HepG2 (cell line): ENCODE measurements at places on chromosomes 16 and 17.

DNA sequence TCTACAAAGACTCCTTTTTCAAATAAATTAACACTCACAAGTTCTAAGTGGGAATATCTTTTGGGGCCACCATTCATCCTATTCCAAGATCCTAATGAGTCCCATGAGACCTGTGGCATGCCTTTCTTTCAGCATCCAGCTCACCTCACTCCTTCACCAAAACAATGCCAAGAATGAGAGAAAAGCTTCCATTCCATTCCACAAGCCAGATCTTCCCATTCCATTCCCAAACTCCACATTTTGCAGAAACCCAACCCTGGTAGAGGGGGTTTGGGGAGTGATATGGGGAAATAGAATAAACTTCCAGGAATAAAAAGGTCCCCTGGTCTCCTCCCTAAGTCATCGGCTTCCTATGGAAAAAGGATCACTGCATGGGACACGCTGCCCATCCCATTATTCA lies 392.2 kb downstream of the NPIPA8 start:
- no peak for DNase-seq

GRCh38 chr17:7882068-7882467 lies 6.5 kb upstream of the CHD3 start:
- no peak for DNase-seq

GRCh38 chr17:29929006-29929532 lies 959 bp downstream of the SSH2 start:
- peak; percentile 21 for DNase-seq

DNA sequence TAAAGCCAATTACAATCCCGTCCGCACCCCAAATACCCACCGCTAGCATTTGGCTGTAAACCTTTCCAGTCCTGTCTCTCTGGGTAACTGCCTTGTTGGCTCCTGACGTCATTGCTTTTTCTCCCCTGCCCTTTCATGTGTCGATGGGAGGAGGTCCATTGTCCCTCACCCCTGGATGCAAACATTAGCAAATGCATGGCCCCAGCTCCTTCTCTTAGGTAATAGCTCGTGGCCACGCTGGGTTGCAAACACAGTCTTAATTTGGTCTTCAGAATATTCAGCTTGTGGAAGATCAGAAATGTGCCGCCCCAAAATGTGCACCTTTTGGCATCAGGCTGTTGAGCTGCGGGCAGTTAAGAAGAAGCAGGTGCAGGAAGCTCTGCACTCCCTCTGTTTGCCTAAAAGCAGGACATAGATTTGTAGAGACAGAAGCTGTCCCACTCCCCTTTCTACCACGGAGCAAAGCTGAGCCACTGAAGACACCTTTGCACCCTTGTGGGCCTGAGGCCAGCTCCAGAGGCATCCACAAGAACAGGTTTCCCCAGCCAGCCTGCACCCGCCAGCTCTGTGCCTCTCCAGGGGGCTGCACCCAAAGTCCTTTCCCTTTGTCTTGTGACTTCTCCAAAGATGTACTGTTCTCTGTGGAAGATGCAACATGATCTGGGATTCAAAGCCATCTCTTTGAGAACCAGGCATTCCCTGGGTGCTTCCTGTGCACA lies 127.3 kb downstream of the MGAT5B start:
- DNase-seq, result peak; percentile 88

DNA sequence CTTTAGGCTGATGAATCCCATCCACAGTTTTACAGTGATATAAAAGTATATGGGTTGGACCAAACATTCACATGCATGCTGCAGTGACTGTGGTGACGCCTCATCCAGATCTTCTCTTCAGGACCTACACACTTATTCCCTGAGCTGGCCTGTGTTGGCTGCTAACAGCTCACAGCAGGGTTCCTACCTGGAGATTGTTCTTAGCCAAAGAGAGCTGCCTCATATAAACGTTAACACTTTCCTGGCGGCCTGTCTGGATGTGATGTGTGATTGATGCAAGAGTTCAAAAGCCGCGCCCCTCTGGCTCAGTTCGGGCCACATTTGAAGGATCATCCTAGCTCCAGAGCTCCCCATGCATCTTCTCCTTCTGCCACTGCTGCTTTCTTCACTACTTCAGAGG lies 93.0 kb upstream of the NETO2 start:
- DNase-seq, result no peak

GRCh38 chr17:58043221-58044181 lies 36.5 kb upstream of the SRSF1 start:
- no peak for DNase-seq

DNA sequence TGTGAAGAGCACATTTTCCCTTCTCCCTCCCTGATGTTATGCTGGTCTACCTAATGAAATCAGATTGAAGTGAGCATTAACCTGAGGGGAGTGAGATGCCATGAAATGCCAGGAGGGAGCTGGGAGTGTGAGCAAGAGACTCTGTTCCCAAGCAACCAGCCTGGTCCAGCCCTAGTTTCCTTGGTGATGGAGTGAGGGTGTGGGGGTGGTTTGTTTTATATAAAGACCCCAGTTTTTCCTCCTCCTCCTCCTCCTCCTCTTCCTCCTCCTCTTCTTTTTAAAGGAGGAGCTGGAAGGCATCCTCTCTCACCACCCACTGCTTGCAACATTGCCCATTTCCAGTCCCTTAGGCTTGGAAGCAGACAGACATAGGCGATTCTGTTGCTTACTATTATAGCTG lies 97.1 kb downstream of the DNAH3 start:
- DNase-seq, result no peak

DNA sequence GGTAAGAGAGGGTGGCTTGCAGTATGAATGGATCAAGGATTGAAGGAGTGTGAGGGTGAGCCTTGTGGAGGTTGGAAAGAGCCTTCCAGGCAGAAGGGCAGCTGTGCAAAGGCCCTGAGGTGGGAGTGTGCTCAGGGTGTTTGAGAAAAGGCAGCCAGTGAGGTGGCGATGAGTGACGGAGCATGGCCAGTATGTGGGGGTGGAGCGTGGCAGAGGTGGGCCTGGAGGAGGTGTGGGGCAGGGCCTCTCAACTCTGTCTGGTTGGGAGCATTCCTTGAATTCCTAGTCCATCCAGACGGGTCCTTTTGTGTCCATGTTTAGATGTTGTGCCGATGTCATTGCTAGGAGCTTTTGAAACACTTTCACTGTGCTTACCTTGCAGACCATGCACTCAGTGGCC lies 51.3 kb downstream of the EPN2 start:
- peak; percentile 59 for DNase-seq

DNA sequence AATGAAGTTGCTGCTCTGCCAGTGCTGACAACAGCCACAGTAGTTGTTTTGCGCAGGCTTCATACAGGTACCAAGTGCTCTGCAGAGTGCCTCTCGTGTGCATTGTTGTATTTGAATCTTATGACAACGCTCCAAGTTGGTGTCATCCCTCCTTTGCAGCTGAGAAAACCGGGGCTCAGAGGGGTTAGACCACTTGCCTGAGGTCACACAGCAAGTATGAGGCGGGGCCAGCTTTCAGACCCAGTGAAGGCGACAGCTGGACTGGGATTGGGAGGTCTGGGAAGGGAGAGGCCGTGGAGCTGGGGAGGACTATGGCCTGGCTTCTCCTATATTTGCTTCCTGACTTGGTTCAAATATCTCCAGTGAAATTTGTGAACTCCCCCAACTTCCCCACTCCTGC lies 33.2 kb downstream of the WNT9B start:
- DNase-seq, result no peak

DNA sequence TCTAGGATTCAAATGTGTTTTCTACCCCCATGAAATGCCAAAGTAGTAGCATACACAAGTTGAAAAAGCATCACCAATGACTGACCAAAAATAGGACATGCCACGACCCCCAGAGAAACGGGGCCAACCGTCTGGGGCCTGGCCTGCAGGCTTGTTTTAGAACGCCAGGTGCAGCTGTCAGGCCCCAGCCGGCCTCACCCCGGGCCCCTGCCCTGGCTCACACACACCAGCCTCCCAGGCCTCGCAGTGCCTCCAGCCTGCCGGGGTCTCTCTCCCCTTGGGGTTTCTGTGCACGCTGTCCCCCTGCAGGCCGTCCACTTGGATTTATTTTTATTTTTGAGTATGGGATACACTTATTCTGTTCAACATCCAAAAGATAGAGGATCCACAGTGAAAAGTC lies 7.9 kb downstream of the KATNB1 start:
- no peak for DNase-seq

- no peak for DNase-seq
These were observed 1.3 kb downstream of the SPN start for GRCh38 chr16:29664091-29664921.

DNA sequence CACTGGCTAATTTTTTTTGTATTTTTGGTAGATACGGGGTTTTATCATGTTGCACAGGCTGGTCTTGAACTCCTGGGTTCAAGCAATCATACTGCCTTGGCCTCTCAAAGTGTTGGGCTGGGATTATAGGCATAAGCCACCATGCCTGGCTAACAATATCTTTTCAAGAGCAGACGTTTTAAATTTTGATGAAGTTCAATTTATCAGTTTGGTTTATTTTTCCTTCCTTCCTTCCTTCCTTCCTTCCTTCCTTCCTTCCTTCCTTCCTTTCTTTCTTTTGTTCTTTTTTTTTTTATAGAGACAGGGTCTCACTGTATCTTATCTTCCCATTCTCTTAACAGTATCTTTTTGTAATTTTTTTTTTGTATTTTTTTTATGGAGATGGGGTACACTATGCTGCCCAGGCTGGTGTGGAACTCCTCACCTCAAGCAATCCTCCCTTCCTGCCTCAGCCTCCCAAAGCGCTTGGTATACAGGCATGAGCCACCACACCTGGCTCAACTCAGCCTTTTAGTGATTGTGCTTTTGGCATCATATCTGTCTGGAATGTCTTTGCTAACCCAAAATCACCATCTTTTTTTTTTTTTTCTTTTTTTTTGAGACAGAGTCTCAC lies 13.6 kb upstream of the GIP start:
- no peak for DNase-seq

GRCh38 chr16:80389338-80389737 lies 151.5 kb upstream of the DYNLRB2 start:
- DNase-seq, result no peak

- no peak for DNase-seq
These were observed 96.7 kb downstream of the SOCS1 start for GRCh38 chr16:11159282-11159681.

- DNase-seq, result no peak
These were observed 176.8 kb downstream of the KATNIP start for GRCh38 chr16:27726621-27727261.

DNA sequence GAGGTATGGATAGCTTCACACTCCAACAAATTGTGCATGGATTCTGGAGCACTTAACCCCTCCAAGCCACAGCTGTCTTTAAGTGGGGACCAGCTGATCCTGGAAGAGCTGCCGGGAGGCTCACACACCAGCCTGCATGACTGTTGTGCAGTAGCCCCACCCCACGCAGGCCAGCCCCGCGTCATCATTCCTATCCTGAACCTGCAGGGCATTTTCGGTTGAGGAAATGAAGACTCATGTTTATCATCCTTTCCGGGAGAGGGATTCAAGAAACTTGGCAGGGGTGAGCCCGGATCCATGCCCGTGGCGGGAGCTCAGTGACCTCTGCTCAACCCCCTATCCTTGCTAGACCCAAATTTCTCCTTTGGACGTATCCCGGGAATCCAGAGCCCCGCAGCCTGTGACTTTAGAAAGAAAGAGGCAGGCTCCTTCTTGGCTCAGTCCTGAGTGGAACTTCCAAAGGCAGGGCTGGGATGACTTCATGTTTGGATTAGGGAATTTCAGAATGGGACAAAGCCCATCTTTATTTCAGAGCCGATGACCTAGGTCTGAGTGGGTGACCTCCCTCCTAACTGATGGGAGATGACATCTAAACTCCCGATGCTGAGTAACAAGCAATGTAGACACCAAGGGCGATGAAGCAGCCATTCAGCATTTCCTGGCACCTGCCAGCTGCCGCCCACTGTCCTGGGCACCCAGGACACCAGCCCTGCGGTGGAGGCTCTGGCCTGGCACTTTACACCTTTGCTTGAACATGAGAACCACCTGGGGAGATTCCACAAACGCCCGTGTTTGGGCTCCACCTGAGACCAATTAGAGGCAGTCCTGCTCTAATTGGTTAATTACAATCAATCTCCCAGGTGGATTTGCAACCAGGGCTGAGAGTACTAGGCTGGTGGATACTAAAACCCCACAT lies 43.3 kb upstream of the CMIP start:
- DNase-seq, result peak; percentile 12

DNA sequence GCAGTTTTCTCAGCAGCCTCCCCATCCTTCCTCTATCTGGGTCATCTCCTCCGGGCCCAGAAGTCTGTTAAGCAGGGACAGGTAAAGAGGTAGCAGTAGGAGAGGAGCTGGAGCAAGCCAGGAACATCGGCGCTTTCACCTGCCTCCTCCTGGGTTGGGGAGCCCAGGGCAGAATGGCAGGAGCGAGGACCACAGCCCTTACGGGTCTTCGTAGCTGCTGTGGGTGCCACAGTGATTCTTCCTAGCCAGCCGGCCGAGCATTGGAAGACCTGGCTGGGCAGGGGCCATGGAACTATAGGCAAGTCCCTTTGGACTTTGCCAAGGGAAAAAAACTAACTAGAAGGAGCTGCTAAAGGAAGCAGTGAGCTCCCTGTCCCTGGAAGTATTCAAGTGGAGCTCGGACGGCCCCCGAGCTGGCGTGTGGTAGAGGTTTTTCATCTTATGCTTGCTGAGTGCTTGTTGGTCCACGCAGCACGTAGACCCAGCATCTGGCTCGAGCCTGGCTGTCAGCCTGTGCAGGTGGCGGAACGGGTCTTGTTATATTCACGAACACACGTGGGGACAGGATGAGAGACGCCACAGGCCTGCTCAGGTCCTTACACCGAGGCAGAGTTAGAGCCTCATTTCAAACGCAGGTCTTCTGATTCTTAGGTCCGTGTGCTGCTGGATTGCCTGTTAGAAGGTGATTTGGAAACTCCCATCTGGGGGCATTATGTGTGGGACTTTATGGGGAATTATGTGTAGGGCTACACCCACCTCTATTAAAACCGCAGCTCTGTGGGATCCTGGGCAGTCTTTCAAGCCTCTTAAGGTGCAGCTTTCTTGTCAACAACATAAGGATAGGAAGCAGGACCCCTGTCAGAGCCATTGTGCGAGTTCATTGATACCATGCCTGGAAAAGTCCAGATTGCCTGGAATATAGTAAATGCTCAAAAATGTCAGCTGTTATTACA lies 54.8 kb downstream of the OR1D5 start:
- DNase-seq, result no peak

DNA sequence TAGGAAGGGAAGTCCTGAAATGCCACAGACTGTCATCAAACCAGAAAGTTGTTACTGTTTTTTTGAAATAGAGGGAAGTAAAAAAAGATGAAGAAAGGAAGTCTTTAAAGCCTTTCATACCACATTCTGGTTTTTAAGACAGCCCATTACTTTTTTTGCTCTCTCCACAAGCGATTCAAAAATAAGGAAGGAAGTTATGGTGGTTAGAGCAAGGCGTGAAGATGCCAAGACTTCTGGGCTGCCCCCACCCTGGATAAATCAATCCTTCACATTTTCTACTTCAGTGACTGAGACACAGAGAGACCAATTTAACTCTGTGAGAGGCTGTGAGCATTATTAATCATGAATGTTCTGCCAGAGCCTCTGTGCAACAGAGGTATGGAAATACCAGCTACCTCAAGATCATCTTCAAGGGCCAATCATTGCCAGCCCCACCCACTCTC lies 82.3 kb upstream of the BCAR1 start:
- no peak for DNase-seq

GRCh38 chr17:57823469-57824401 lies 26.1 kb downstream of the MRPS23 start:
- DNase-seq, result no peak
